ENCODE measurements at places on chromosomes 7 and 10. TPM values are rescaled to one million over a fixed set of nuclear protein-coding genes. Genes with fewer than 3 reads are reported as not detected.
A peak's percentile ranks its signal among the peaks of the same experiment; 100 is the strongest.

The CAV2 gene
- not detected for polyA plus RNA-seq

The STX1A gene
- 2.2 TPM for polyA plus RNA-seq

The COL26A1 gene
- not detected for polyA plus RNA-seq

The AOC1 gene
- polyA plus RNA-seq: not detected

The PARD3 gene
- 0.51 TPM for polyA plus RNA-seq

The TMEM140 gene
- 36.9 TPM for polyA plus RNA-seq

The HIF1AN gene
- 24.7 TPM for polyA plus RNA-seq

The HTR5A gene
- polyA plus RNA-seq: not detected

- peak; percentile 15 for DNase-seq
Measured at GRCh38 chr10:132397671-132398565, 918 bp downstream of the PWWP2B start.

DNA sequence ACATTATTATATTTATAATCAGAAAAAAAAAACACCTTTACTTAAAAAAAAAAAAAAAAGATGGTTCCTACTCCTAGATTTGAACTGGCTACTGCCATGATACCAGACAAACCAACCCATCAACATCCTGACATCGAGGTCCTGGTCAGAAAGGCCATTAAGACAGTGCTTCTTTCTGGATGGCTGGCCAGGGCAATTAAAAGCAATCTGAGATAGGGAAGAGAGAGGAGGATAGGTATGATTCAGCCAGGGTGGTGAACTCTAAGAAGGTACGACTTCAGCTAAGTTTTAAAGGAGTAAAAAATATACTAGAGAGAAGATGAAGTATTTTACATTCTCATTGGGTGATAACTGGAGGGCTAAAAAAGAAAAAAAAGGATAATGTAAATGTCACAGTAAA lies 139.0 kb downstream of the DOCK4 start:
- no peak for DNase-seq

DNA sequence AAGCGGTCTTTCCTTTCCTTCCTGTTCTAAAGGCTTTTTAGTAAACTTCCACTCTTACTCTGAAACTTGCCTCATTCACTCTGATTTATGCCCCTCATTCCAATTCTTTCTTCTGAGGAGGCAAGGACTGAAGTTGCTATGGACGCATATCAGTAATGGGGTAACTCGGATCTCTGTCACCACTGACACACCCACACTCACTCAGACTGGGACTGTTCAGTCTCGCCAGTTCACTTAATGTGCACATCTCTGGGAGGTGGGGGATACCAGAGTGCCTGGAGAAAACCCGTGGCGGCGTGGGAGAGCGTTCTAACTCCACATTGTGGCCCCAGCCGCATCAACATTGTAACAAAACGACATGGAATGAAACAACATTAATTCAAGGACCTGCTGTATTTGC lies 1139.3 kb upstream of the CELF2 start:
- no peak for DNase-seq

DNA sequence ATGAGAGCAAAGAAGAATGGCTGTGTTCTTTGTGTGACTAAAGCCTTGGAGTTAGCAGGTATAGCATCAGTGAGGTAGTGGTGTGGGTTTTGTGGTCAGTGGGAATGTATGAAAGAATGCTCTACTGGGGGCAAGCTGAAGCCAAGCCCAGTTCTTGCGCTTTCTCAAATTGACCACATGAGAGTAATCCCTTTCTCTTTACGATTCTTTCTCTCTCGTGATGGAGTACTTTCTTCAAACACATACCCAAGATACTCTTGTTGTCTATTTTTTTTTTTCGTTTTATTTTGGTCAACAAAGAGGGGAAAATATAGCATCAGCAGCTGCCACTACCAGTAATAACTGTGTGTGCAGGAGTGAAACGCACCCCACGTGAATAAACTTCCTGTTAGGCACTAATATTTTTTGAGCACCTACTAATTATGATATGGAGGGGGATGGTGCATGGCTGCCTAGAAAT lies 8.4 kb upstream of the PANK1 start:
- DNase-seq: no peak

DNA sequence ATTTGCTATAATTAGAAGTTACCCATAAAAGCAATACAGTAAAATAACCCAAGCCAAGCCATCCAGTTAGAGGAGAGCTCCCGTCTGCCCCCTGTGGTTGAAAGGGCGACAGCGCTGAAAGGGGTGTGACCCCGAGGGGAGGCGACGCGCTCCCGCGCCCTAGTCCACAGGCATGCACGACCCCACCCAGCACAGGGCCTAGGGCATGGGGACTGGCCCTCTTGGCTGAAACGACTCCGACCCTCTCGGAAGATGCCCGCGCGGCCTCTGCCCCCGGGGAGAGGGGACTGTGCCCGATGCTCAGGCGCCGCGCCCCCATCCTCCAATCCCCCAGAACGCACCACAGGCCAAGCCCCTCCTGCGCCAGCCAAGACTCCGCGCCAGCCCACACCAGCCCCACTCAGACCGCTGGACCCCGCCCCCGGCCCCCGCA lies 64.0 kb downstream of the CSGALNACT2 start:
- DNase-seq: peak; percentile 58

DNA sequence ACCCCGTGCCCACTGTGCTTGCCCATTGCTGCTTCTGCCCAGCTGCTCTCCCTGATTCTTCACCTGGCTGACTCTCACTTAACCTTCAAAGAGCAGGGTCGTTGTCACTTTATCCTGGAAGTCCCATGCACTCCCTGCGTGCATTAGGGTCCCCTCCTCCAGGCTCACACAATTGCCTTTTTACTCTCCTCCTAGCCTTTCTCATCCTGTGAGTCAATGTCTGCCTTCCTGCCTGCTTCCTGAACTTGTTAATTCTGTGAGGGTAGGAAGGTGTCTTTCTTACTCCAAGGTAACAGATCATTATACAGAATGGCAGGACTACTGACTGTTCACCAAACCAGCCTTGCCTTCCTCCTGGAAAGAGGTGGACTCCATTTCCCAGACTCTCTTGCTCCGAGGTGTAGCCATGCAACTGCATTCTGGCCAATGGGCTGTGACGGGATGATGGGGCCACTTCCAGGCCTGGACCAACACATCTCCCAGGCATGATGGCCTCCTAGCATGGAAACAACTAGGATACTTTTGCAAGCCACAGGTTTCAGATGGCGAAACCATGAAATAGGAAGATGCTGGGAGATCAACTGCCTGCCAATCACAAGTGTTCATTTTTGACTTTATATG lies 54.7 kb downstream of the ARHGAP22 start:
- no peak for DNase-seq

- no peak for DNase-seq
Measured at GRCh38 chr10:111015181-111015580, 61.6 kb upstream of the ADRA2A start.

- no peak for DNase-seq
Measured at GRCh38 chr10:118729641-118730258, 25.0 kb downstream of the CACUL1 start.

DNA sequence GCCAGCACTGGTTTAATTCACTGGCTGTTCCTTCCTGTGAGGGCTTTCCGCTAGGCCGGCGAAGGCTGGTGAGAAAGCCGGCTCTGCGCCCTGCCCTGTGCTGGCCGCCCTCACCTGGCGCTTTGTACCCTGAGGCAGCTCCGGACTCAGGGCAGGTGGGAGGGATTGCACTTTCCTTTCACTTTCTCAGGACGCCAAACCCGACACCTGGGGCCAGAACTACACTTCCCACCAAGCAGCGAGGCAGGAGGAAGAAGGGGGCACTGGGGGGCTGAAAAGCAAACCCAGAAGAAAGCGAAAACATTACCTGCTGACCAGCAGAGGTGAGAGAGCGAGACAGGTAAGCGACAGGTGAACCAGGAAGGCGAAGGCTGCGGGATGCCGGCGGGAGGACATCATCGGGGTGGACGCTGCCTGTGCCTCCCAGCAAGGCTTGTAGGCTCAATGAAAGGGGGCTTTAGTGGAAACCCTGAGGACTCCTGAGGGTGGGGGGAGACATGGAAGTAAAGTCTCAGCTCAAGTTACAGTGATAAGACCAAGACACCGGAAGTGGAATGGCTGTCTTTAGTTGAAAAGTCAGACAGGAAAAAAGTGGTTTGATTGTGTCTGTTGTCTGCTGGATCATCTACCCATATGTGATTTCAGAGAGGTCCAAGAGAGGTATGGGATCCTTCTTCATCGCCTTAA lies at the start of gene RAB19:
TSS of gene RAB19 (plus strand) at position 181 of the 687 bp plus-strand sequence. CDS start 3,589 bp downstream, outside the sequence.
- DNase-seq: peak; percentile 58

DNA sequence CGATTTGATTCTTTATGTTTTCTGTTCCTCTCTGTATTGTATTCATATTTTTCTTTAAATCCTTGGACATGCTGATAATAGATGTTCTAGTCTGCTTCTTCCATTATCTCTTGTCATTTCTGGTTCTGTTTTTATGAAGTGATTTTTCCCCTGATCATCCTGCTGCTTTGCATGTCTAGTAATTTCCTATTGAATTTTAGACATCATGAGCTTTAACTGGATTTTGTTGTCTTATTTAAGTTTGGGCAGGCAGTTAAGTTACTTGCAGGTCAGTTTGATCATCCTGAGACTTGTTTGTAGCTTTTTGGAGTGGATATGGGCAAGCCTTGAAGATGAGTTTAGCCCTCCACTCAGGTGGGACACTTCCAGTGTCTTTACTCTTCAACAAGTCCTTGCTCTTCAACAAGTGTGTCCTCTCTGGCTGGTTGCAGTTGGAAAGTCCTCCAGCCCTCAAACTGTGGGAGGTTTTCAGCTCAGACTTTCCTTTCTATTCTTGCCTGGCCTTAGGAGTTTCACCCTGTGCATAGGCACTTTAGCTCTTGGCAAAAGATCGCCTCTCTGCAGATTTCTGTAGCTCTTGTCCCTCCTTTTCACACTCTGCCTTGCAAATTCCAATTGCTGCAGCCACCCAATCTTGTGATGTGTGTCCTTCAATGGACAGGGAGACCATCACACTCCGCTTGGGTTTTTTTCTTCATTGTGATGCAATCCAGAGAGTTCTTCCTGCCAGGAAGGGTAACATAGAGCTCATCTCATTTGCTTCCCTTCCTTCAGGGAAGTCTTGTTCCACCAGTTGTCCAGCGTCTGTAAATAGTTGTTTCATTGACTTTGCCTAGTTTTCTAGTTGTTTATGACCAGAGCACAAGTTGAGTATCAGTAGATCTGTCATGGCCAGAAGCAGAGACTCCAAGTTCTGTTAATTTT lies 197.2 kb upstream of the SH2B2 start:
- no peak for DNase-seq

GRCh38 chr10:130220251-130221185 lies 84.3 kb downstream of the GLRX3 start:
- DNase-seq: no peak

DNA sequence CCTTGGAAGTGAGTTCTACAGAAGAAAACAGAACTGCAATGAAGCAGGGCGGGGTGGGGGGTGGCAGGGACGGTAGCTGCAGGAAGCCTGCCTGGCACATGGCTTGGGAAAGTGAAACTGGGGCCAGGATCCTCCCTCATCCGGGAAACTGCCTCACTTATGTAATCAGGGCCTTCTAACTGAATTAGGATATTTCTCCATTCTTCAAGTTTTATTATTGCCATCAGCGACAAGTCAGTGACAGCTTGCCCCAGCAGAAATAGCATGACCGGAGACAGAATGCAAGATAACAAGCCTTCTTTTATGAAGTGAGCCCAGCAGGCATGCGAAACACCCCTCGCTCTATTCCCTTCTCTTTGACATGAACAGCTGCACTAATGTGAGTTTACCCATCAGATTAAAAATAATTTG lies 77.5 kb upstream of the CACUL1 start:
- DNase-seq: no peak

GRCh38 chr7:93836116-93836515 lies 54.4 kb downstream of the TFPI2 start:
- no peak for DNase-seq

GRCh38 chr10:43214071-43214955 lies 52.6 kb downstream of the RASGEF1A start:
- no peak for DNase-seq

- DNase-seq: no peak
Measured at GRCh38 chr7:52285689-52286088, 749.7 kb upstream of the POM121L12 start.
